MV-4-11 (cell line): ENCODE measurements at places on chromosomes 2 and 18.

- no peak for DNase-seq
Observed at GRCh38 chr2:114049826-114050225, 159.9 kb downstream of the ACTR3 start.

DNA sequence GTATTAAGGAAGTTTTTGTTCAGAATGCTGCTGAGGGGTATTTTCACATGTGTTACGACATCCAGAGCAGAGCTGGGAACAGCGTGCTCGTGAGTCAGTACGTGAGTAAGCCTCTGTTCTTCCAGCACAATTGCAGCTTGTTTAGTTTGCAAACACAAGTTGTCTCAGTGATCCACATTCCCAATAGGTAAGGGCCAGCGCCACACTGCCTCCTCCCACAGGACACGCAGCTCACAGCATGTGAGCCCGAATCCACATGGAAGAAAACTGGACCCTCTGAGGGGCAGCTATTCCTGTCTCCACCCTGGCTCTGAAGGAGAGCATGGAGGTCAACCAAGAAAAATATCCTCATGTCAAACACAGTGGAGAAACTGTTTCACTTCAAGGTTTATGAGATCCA is 173.9 kb upstream of the PID1 start:
- DNase-seq: peak; percentile 42

DNA sequence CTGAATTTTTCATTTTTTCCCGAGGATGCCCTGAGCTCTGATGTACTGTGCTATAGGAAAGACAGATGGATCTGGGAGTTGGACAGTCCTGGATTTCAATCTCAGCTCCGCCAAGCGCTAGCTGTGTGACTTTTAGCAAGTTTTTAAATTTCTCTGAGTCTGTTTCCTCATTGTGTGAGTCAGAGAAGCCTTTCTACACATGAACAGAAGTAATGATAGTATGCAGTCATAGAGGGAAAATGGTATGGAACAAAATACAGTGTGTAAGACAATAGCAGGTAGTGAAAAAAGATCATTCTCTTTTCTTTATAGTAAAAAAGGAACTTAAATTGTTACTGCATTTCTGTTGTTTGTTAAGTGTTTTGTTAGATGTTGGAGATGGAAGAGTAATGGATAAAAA is 52.4 kb upstream of the PPM1B start:
- DNase-seq: peak; percentile 22

DNA sequence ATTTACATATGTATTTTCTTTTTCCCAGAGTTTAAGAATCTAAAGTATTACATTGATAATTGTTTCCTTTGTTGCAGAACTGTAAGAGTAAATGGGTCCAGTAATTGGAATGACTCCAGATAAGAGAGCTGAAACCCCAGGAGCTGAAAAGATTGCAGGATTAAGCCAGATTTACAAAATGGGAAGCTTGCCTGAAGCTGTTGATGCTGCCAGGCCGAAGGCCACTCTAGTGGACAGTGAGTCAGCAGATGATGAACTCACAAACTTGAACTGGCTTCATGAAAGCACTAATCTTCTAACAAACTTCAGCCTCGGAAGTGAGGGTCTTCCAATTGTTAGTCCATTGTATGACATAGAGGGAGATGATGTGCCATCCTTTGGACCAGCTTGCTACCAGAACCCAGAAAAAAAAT is 183.8 kb upstream of the STON1 start:
- no peak for DNase-seq

GRCh38 chr2:199940373-199940772 is 14.9 kb downstream of the TYW5 start:
- DNase-seq: peak; percentile 77

DNA sequence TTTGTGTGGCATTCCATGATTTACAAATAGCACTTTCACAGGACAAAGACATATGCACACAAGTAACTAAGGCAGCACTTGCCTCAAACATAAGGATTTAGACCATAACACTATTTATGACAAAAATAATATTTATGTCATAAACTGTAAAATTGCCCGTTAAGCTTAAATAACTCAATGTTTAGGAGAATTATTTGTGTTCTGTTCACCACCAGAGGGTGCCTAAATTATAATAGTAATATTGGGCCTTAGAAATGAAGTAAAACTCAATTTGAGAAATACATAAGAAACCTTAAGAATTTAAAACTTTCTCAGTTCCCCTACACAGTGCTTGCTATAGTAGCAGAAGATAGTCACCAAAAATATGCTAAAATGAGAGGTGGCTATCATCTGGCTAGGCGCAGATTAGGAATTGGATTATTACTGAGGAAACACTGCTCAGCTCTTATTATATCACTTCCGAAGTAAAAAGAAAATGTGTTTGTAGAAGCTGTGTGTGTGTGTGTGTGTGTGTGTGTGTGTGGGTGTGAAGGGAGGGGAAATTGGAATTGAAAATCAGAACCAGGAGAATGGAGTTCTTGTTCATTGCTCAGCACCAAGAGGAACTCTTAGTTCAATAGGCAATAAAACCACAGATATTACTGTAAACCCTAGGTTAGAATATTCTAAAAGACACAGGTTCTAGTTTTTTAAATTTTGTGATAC is 4.9 kb upstream of the CHN1 start:
- DNase-seq: no peak

GRCh38 chr2:157233506-157233905 is 24.0 kb upstream of the GALNT5 start:
- DNase-seq: no peak

GRCh38 chr18:48003426-48004349 is 73.2 kb upstream of the SMAD2 start:
- DNase-seq: peak; percentile 72
